ENCODE measurements at places on chromosomes 2 and 18.

DNA sequence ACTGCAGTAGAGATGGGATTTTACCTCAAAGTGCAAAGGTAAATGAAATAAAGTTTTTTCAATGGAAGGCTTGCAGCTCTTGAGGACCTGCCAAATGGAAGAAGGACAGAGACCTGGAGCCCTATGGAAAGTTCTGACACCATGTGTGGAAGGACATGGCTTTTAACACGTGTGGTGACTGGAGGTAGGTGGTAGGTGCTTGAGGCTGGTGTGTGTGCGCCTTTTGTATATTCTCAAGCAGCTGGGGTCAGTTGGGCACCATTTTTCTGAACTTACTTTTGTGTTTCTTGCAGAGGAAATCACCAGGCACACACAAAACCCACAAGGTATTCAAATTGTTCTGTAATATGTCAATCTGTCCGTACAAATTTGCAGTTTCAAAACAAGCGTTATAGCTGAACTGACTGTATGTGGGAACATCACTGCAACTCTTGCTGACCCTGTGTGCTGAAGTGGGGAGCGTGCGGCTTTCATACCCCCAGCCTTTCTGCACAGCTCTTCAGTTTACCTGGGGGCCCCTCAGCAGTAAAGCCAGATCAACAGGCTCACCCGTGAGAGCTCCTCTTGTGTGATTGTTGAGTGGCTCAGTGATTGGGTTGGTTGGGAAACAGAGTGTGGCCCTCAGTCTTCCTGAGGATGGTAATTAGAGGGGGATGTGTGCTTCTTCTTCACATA lies 363 bp downstream of the GREB1 start:
- DNase-seq = no peak

DNA sequence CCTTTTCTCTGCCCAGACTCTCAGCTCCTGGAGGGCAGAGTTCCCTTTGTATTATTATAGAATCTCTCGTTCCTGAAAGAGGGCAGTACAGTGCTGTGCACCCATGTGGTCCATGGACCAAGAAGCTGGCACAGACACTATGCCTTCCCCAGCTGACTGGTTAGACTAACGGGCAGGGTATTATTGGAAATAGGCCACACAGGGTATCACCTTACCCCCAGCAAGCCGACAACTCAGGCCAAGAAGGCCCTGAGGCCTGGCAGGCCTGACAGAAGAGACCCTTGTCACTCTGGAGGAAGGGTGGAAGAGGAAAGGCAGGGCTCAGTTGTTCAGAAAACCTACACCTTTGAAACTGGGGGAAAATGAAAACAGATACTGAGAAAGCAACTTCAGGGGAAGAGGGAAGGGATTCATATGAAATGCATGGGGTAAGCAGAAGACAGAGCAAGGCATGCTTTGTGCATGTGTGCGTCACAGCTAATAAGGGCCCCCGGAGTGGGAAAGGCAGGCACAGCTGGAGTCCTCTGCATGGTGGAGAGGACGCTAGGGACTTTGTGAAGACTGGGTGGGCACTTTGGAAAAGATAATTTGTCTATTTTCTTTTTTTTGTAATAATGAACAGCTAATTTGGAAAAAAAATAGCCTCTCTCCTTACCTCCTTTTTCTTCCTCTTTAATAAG lies 476.8 kb upstream of the CELF4 start:
- DNase-seq = no peak

- DNase-seq = no peak
These were observed 842.1 kb upstream of the FANCL start for GRCh38 chr2:59083075-59083828.

- no peak for DNase-seq
These were observed 11.8 kb downstream of the PLEKHM3 start for GRCh38 chr2:208013285-208014178.

- no peak for DNase-seq
These were observed 893.5 kb upstream of the KLHL29 start for GRCh38 chr2:22491442-22491841.

- DNase-seq = no peak
These were observed 99.4 kb upstream of the SCN7A start for GRCh38 chr2:166593403-166593802.

DNA sequence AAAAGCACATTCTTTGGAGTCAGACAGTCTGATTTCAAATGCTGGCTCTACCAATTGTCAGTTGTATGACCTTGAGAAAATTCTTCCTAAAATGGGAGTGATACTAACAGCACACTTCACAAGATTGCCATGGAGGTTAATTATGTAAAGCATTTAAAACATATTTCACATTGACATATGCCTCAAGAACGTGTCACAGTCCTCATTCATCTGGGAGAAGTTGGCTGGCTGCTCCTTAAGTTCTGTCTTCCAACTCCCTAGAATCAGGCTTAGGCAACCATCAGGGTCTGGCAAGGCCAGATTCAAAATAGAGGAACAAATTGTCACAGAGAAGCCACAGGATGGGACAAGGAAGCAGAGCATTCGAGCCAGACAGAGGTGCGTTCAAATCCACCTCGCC lies 228.0 kb upstream of the RND3 start:
- no peak for DNase-seq

- DNase-seq = no peak
These were observed 7.1 kb downstream of the GBX2 start for GRCh38 chr2:236161082-236161462.

DNA sequence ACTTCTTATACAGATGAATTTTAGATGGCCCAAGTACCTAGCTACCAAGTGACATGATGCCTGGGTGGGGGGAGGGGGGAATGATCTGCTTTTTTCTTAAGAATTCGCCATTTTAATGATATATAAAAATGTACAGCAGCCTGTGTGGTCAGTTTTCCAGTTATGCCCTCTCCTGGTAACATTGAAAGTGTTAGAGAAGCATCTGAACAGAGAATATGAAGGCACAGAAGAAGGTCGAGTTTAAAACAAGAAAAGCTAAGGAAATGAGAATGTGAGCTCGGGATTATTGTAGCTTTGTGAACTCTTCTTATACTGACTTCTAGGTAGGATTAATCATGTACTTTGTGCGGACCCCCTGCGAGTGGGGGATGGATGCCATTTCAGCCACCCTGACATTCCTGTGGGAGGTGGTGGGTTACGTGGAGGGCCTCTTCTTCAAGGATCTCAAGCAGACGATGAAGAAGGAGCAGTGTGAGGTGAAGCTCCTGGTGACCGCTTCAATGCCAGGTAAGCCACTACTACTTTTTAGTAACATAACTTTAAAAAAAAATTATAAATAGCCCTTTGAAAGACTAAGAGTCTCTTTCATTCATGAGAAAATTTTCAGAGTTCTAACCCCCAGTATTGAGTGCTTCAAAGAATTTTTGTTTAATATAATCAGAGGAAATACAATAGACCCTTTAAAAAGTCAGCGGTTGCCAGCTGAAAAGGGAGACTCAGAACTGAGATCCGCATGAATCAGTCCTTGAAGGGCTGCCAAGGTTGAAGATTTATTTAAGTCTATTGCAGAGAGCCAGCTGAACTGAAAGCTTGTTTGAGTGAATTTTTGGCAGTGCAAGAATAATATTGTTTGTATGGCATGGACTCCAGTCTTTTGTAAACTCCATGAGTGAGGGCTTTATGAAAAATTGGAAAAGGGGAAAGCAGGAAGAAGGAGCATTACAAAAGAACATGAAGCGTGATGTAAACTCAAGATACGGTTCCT lies 68.6 kb upstream of the RPE start:
- no peak for DNase-seq

DNA sequence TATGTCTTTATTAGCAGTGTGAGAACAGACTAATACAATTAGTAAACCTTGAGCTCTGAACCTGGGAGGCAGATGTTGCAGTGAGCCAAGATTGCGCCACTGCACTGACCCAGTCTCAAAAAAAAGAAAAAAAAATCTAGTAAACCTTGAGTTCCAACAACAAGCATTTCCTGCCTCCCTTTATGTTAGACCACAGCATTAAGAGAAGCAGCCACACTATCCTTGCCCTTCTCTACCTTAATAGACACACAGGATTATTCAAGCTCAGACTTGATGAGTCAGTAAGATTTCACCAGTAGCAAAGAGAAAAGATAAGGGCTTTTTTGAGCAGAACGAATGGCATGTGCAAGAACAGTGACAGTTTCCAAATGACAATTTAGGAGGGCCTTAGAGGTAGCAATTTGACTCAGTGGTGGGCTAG lies 18.0 kb upstream of the GLS start:
- DNase-seq = no peak

- no peak for DNase-seq
These were observed 23.6 kb downstream of the ASAP2 start for GRCh38 chr2:9230051-9230802.

Data from activated T-helper 1 cell treated with Interleukin-2 at 50 U/mL for 16 hours (primary cell).